ENCODE measurements at places on chromosomes 12 and 14.

DNA sequence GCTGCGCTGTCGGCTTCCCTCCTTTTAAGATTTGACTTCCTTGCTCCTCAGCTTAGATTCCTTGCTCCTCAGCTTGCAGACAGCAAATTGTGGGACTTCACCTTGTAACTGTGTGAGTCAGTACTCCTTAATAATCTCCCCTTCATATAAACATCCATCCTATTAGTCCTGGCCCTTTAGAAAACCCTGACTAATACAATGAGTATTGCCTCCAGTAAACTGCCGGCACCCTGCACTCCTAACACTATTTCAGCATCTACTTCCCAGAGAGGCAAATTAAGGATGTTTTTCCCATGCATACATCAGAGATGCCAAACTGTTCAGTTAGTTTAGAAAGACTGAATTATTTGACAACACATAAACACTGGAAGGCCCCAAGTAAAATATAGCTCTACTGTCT, 611.3 kb upstream of the TMEM132C start:
- no peak for DNase-seq

DNA sequence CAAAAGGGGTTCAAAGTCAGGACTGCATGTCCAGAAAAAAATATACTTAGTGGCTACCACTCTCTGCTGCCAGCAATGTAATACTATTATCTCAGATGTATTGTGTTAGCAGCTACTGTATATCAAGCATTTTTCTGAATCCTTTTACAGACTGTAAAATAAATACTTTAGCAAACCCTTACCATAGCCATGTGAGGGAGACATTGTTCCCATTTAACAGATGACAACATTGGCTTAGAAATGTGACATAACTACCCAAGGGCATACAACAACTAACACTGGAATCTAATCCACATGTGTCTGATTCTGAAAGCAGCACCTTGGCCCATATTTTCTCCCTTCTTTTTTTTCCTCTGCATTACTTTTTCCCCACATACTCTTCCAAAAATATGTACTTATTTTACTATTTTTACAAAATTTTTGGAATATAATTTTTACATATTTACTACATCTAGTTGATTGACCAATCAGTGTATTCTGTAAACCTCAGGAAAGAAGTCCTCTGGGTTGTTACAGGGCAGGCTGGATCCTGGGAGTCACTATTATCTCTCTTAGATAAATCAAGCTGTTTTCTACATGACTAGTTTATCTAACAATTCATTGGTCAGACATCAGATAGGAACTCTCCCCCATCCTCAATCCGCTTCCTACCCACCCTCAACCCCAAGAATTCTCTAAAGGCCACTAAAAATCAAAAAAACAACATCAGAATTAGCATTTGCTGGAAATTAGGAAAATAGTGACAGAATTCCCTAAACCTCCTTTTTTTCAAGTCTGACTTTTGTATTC, 154.1 kb downstream of the BTG1 start:
- no peak for DNase-seq

- no peak for DNase-seq
These were observed 50.0 kb upstream of the LYZ start for GRCh38 chr12:69298133-69298532.

GRCh38 chr12:132610051-132610759, at the start of gene LRCOL1:
TSS of gene LRCOL1 (minus strand) at chr12:132610582. CDS start at chr12:132606251, 4,331 bp downstream.
- no peak for DNase-seq

GRCh38 chr12:105024928-105025327, 38.8 kb downstream of the NOPCHAP1 start:
- no peak for DNase-seq

DNA sequence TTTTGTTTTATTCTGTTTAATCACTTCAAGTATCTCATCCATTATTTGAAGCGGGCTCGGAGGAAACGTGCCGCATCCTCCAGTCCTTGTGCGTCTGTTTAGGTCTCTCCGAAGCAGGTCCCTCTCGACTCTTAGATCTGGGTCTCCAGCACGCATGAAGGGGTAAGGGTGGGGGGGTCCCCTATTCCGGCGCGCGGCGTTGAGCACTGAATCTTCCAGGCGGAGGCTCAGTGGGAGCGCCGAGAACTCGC, 311 bp upstream of the LGR5 start:
- no peak for DNase-seq

- peak; percentile 9 for DNase-seq
These were observed at the start of gene SRRM4 for GRCh38 chr12:118981285-118982211. TSS of gene SRRM4 (plus strand) at chr12:118981541. CDS start at chr12:118981883, 342 bp downstream.

DNA sequence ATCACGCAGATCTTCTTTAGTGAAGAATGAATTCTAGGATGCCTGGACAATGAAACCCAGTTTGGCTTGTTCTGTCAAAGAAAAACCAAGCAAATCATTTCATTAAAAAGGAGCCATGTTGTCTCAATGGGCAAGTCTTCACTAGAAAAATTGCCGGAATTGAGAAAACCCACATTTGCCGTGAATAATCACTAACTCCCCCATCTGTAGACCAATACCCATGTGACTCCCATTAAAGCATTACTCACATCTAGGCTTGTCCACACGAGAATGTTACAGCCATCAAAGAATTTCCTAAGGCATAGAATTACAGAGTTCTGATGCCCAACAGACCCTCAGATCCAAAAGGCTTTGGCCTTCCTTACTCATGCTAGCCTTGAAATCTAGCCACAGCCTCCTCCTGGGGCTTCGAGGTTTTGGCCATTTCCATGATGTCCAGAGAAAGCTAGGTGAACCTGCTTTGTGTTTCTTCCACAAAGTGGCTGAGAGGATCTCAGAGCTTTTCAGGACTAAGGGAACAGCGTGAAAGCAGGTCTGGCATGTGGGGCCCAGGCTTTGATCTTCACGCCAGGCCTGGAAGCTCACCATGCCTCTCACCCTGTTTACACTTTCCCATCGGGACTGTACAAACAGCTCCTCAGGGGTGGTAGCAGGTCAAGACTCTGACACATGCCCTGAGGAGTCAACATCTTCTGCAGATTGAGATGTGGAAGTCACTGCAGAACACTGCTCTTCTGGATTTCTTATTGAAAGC, 12.1 kb downstream of the SLC7A8 start:
- DNase-seq: no peak

Data from DND-41 (cell line).